Amniotic epithelial cell (primary cell): ENCODE measurements at places on chromosomes 4 and X.

DNA sequence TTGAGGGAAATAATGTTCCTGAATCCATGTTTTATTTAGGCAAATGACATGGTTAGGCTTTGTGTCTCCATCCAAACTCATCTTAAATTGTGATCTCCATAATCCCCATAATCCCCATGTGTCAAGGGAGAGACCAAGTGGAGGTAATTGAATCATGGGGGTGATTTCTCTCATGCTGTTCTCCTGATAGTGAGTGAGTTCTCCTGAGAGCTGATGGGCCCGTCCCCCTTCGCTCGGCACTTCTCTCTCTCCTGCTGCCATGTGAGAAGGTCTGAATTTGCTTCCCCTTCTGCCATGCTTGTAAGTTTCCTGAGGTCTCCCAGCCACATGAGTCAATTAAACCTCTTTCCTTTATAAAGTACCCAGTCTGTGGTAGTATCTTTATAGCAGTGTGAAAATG lies 563.0 kb upstream of the NR3C2 start:
- DNase-seq, result no peak

GRCh38 chrX:38664285-38664684 lies 102.9 kb downstream of the TSPAN7 start:
- peak; percentile 10 for DNase-seq

GRCh38 chr4:128832243-128832625 lies 22.7 kb downstream of the JADE1 start:
- no peak for DNase-seq

- no peak for DNase-seq
Observed at GRCh38 chr4:39102297-39102696, 40.3 kb downstream of the KLHL5 start.

DNA sequence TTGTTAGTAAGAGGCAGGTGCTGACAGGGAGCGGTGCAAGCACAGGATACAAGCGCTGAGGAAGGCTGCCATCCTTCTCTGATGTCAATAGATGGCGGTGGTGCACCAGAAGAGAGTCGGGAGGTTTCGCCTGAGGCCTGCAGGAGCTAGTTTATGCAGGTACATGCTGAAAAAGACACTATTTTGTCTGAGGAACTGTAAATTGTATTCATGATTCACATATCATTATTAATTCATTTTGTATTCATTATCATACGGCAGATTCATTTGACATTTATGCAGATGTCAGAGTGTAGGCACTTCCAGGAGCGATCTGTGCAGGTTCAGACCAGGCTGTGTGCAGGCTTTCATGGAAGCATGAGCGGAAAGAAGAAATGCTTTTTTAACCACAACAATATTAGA lies 824.0 kb downstream of the STIM2 start:
- DNase-seq, result peak; percentile 65

DNA sequence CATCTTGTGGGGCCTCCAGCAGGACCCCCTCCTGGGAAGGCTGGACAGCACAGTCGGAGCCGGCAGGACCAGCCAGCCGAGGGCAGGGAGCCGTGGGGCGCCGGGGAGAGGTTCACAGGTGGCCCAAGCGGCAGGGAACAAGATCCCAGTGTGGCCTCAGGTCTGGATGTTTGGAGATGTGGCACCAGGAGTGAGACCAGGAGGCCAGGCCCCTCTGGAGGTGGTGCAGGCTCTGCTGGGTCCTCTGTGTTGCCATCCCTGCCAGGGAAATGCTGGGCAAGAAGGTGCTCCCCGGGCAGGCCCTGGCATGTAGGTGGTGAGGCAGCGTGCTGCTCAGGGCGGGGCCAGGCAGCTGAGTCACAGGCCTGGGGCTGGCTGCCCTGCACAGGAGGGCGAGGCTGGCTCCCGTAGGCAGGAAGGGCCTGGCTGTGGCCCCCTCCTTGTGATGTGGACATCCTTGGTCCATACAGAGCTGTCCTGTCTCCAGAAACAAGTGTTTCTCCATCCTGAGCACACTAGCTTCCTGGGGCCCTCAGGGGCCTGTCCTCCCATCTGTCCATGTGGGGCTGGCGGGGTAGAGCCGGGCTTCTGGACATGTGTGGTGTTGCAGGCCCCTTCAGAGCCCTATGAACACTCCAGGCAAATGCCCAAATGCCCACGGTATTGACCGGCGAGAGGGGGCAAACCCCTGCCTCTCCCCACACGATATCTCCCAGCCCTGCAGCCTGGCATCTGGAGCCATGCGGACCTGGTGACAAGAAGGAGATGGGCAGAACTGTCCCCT lies 4.8 kb upstream of the HGFAC start:
- DNase-seq, result peak; percentile 31

GRCh38 chrX:56995271-56995994 lies at the start of gene SPIN3:
SPIN3 (minus strand) TSS chrX:56995541; CDS start chrX:56994947, 594 bp downstream.
- peak; percentile 69 for DNase-seq

- DNase-seq, result no peak
Observed at GRCh38 chrX:769796-770195, 139.2 kb downstream of the SHOX start.

GRCh38 chrX:30865015-30865414 lies 24.0 kb downstream of the TAB3 start:
- peak; percentile 24 for DNase-seq

DNA sequence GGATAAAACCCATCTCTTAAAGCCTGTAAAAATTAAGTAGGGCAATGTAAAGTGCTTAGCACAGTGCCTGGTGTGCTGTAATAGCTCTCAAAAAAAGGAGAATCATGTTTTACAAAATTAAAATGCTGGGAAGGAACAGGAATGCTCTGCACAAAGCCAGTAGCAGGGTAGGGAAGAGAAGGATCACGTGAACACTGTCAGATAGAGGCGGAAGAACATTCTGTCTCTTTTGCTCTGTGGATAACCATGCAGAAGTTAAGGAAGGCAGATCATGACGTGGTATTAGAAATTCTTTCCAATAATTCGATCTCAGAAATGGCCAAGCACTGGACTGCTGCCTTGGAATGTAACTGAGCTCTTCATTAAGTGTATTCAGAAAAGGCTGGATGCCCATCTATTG lies 136.2 kb upstream of the PDLIM3 start:
- no peak for DNase-seq

- DNase-seq, result no peak
Observed at GRCh38 chrX:69028006-69028760, 137.1 kb downstream of the PJA1 start.

GRCh38 chr4:111027526-111027925 lies 404.6 kb upstream of the PITX2 start:
- DNase-seq, result peak; percentile 78

GRCh38 chr4:108850219-108850649 lies 87.4 kb upstream of the ETNPPL start:
- DNase-seq, result no peak

GRCh38 chr4:114043116-114043515 lies 63.7 kb upstream of the ARSJ start:
- no peak for DNase-seq

GRCh38 chr4:149630064-149630463 lies 185.6 kb downstream of the IQCM start:
- DNase-seq, result no peak

DNA sequence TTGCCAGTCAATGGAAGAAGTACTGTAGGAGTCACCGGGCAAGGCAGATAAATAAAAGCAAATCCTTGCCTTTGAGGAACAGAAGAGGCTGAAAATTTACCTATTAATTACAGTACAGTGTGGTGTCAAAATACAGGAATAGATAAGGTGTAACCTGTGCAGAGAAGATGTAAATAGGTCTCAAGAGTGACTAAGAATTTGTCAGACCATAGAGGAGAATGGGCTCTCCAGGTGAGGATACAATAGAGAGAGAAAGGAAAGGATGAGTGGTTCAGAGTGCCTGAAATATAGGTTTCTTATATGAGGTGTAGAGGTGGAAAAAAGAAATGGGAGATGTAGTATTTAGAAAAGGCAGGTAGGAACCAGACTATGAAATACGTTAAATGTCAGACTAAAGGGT lies 801 bp upstream of the ZC4H2 start:
- DNase-seq, result no peak

DNA sequence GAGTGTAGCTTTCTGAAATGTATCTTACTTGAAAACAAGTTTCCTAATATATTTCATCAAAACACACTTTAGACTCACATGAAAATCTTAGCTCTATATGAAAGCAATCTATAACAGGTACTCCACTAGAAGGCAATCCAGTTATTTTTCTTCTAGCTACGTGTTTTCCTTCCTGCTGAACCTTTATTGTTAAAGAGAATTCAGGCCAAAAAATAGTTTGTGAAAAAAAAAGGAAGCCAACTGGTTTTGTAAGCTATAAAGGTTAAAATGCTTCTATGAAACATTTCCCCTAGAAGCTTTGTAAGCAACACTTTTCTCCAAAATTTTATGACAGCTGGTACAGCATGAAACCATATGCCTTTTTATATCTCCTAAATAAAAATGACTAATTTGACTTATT lies 304.7 kb upstream of the DIAPH2 start:
- no peak for DNase-seq

GRCh38 chr4:101953949-101954348 lies 163.4 kb downstream of the BANK1 start:
- DNase-seq, result peak; percentile 79

DNA sequence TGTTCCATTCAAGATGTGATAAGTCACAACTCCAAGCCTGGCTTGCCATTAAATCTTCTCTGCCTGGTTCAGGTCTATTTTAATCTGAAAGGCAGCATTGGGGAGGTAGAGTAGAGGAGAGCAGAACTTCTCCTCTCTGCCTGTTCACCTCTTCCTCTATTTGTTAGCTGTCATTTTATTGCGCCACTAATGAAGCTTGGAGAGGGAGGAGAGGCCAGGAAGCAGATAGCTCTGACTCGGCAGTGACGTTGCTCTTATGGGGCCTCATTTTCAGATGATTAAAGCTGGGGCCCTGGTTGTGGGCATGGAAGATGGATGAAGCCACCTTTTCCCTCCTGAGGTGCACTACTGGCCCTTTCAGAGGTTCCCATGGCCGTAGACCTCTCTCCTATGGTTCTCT lies 207.3 kb downstream of the MID1IP1 start:
- DNase-seq, result no peak

DNA sequence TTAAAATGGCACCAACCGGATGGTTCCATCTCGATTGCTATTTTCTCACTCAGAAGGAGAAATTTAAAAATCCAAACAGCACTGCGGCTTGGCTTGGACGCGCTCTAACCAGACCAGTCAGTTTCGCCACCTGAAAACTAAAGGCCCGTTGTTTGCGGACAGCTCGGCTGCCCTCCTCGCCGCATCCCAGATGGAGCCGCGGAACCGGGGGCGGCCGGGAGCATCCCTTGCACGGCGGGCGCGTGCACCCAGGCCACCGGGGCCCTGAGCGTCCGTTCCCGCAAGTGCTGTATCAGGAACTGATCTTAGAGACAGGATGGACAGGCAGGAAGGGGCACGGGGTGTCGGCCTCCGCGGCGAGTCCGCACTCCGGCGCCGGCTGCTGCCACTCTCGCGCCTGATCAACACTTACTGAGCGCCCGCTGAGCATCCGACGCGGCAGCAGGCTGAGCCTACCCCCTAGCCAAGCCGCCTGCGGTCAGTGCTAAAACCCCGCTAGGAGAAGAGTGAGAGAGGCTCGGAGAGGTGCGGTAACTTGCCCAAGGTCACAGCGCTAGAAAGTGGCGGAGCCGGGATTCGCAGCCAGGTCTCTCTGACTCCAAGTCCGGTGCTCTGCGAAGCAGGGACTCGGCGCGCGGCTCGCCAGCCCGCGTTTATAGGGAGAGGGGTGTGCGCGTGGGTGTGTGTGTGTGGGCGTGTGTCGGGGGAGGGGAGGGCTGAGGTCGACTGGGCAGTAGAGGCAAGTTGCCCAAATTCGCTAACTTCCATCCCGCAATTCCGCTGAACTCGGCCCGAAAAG lies at the start of gene CITED1:
Gene CITED1, minus strand, starts transcription at position 629 of the 799 bp plus-strand sequence. CDS start 3,045 bp downstream, outside the sequence.
- DNase-seq, result no peak

- DNase-seq, result no peak
Observed at GRCh38 chr4:1315306-1315705, 25.6 kb downstream of the MAEA start.

DNA sequence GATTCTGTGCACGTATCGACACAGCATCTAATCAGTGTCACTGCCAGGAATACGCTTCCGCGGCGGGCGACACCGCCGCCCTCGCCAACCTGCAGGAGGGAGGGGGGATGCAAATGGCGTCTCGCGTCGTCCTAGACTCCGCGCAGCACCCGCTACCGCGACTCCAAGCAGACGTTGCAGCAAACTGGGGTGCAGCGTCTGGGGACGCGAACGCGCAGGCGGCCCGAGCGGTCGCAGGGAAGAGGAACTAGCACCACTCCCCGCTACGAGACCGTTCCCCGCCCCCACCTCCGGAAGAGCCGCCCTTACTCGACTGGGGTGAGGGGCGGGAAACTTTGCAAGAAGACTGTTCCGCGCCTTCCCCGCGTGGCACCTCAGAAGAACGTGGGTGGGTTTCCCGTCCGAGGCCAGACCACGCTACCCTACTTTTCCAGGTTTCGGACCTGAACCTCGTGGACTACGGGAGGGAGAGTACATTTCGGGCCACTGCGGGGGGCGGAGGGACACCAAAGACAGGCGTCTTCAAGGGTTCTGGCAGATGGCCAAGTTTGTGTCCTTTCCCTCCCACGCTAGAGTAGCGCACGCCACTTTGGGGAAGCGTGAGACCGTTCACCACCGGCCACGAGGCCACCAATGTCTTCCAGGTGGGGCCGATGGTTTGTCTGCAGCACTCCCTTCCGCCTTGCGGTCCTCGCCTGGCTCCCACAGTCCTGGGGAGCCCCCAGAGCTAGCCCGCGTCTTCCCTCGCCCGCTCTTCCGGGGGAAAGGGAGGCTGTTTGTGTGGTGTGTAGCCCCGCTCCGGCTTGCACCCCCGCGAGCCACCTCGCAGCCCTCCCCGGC lies 78.0 kb upstream of the BCOR start:
- peak; percentile 58 for DNase-seq

GRCh38 chr4:32117693-32118092 lies 1397.5 kb downstream of the PCDH7 start:
- no peak for DNase-seq

DNA sequence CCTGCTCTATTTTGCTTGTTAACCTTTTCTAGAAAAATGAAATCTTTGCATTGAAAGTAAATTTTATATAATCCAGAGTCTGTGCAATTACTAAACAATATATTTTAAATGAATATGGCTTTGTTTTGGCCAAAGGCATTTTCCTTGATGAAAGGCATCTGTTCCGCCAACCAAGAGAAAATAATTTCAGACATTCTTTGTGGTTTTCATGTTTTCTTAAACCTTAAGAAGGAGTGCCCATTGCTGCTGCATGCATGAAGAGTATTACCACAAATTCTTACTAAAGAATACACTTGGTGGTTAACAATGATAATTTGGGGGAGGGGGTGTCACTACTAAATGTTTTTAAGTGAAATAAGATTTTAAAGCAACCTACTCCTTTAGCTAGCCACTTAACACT lies 2.7 kb upstream of the PDGFC start:
- peak; percentile 87 for DNase-seq

DNA sequence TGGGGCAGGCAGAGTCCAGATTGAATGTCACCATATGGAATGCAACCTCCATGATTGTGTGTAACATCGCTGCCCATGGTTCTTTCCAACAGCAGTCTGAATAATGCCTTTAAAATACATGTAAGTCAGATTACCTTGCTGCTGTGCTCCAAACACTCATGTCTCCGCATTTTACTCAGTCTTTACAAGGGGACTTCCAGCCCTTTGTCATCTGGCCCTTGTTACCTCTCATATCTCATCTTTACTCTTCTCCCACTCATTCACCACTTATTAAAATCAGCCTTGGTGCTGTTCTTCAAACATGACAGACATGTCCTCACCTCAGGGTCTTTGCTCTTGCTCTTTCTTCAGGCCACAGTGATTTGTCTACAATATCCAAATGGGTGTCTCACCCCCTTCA lies 200.4 kb upstream of the GYPA start:
- DNase-seq, result no peak

GRCh38 chr4:153809916-153810810 lies 21.3 kb upstream of the SFRP2 start:
- DNase-seq, result no peak

GRCh38 chrX:134460862-134461220 lies 876 bp downstream of the HPRT1 start:
- DNase-seq, result peak; percentile 11
